Foreskin keratinocyte (primary cell): ENCODE measurements at places on chromosomes 12 and 14.

DNA sequence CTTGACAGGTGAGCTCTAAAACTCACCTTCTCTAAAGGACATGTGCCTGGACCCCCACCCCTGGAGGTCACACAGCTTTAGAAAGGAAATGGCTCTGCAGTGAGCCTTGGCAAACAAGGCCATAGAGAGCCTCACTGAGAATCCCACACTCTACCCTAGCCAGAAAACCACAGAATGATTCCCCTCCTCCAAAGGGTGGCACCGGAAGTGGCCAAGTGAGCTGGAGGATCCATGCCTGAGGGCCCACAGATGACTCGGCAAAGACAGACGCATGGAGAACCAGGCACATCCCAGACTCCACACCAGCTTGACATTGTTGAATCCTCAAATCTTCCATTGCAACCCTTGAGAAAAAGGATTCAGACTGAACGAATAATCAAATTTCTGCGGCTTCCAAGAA, 54.2 kb upstream of the PTHLH start:
- DNase-seq = peak; percentile 70

DNA sequence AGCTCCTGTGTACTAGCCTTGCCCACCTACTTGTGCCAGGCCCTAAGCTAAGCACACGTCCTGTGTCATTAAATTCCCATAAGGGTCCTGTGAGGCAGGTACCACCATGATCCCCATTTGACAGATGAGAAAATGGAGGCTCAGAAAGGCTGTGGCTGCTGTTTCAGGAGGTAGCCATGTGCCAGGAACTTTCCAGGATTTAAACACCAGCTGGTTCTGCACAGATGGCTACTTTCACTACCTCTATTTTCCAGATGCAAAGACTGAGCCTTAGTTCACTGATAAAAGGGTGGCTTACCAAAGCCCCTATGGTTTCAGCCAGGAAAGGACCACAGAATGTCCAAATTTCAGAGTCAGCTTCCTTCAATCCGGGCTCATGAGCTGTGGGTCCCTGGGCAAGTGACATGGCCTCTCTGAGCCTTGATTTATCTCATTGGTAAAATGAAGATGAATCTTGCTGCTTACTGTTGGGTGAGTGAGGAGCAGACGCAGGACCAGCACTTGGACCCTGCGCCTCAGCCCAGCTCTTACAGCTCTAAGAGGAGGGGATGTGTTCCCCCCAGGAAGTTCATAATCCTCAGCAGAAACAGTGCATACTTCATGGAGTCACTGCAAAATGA, 23.5 kb downstream of the CMKLR1 start:
- no peak for DNase-seq

DNA sequence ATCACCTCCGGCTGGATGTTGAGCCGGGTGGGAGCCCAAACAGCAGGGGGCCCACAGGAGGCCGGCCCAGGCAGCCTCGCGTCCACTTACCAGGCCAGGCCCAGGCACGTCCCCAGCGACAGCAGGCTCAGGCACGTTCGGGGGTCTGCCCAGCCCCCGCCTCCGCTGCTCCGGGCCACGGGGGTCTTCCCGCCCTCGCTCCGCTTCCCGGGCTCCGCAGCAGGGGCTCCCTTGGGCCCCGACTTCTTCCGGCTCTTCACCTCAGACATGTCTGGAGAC, 216 bp downstream of the IKBIP start:
- DNase-seq = peak; percentile 86

DNA sequence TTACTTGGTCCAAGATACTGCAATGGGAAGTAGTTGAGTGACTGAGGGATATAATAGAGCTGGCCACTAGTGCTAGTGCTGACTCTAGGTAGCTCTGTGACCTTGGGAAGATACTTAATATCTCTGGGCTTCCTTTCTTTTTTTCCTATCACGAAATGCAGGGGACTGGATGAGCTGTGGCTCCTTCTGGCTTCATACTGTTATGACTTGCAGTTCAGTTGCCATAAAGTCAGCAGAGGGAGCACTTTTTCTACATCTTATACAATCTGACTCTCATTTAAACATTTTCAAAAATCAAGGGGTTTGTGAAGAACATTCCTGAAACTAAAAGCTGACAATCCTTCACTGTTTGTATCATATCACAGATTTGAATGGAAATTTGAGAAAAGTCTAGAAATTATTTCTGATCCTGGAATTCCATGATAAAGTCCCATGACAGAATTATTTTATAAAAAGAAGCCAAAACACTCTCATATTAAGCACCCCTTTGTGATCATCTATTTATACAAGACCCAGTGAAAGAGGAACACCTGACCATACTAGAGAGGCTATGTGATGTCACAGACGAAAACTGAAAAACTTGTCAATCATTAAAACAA, 5.3 kb downstream of the BHLHE41 start:
- DNase-seq = no peak

DNA sequence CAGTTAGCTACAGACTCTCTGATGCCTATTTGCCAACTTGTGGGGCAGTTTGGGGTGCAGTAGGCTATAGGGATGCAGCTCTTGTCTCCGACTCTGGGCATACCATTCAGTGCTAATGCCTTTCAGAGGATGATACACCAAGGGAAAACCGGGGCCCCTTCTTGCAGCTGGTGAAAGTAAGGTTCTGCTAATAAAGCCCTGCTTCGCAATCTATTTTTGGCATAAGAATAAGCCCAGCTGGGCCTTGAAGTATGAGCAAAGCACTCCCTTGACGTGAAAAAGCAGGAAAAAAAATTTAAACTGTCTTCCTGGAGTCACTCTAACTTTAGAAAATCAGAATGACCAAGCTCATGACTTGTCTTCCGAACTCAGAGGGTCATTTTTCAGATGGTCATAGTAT, 124.1 kb upstream of the RBM19 start:
- DNase-seq = no peak
